ENCODE measurements at places on chromosomes 4 and X.

- no peak for DNase-seq
Measured at GRCh38 chrX:40866893-40867292, 131.6 kb upstream of the MED14 start.

DNA sequence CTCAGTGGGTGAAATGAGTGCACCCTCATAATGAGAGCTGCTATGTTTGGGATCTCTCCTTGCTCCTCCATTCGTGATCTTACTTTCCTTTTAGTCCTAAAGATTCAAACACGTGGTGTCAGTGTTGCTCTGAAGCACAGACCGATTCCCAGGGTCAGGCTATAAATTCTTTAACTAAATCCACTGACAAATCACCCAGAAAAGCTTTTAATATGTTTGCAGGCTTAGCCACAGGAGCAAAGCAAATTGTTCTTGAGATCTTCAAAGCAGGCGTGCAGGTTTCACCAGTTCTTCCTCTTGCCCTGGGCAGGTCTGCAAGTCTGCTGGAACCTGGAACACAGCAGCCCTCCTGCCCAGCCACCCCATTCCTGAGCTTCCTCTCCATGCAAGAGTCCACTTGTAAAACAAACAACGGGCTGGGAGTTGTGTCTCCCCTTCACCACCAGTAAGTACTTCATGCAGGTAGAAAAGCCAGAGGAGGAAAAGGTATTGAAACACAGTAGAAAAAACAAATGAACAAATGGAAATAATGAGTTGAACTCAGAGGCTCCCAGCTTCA lies 70.1 kb upstream of the ENPP6 start:
- DNase-seq = no peak

DNA sequence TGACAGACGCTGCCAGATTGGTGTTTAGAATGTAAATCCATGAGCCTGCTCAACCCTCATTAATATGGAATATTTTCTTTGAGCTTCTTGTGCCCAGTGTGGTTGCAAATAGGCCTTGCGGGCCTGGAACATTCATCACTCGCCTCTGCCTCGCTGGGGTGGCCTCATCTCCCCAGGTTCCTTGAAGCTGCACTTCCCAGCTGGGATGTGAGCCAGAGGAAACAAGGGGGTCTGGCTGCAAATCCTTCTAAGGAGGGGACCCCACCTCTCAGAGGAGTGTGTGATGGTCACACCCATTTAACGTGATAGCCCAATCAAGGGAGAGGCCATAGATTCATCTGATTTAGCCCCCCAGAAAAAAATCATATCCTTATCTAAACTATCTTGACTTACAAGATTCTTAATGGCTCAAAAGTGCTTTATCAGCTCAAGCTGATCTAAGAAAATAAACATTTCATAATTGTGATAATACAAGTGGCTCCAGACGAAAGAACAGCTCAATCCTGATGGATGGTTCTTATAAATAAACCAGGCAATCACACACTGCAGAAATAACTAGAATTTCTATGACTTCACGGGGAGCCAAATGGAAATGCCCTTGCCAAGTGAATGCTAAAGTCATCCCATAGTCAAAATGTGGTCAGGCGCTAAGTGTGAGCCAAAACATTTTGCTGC lies 189.9 kb downstream of the PTTG2 start:
- no peak for DNase-seq

GRCh38 chr4:26779674-26780073 lies 81.0 kb upstream of the STIM2 start:
- no peak for DNase-seq

DNA sequence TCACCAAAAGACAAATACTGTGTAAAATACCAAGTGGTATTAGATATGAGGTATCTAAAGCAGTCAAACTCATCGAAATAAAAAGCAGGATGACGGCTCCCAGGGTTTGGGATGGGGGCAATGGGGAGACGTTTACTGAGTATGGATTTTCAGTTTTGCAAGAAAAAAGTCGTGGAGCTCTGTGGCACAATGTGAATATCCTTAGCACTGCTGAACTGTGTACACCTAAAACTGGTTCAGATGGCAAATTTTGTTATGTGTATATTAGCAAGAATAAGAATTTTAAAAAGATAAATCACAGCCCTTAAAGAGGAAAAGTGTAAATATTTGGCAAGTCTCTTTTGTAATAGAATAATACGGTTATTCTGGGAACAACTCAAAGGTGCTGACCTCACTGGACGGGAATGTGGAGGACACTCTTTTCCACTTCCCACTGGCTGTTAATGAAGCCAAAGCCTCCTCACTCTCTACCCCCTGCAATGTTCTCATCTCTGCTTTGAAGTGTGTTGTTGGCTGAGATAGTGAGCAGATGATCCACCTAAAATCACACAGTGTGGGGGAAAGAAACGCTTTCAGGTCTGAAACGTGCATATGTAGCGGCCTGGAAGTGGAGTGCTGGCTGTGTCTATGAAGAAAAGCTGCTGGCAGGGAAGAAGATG lies 49.2 kb downstream of the SEL1L3 start:
- no peak for DNase-seq

DNA sequence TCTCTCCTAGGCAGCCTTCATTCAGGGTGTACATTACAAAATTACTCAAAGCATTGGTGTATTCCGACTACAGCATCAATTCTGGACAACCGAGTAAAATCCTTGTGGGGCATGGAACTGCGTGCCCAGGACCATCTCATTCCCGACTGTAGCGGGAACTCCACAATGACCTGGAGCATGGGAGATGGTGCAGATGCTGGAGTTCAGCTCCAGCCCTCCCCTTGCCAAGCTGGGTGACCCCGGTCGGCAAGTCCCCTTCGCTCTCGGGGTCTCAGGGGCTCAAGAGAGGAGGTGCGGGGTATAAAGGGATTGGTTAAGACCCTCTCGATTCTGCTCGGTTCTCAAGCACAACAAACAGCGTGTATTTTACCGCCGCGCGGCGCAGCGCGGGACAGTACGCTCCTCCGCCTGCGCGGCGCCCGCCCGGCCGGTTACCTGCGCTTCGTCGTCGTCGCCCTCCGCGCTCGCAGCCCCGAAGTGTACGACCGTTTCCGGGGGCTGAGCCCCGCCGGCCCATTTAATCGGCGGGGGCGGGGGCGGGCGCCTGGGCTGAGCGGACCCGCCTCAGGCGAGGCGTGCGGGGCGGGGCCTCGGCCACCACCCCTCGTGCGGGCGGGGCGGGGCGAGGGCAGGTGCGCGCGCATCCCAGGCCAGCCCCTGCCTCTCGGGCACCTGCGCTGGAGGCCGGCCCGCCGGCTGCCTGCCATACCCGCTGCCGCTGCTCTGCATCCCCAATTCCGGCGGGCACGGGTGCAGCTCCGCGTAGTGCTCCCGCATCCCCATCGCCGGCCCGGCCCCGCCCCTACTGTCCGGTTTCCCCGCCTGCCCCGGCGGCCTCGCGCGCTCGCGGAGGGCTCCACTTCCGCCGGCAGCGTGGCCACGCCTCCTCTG lies at the start of gene G6PD:
Gene G6PD (minus strand): TSS at position 493 of the 891 bp plus-strand sequence. CDS start 691 bp downstream, outside the sequence.
- peak; percentile 79 for DNase-seq

GRCh38 chr4:19961091-19961490 lies 290.6 kb upstream of the SLIT2 start:
- no peak for DNase-seq

- no peak for DNase-seq
Measured at GRCh38 chr4:184991860-184992259, 26.4 kb upstream of the HELT start.

- DNase-seq = no peak
Measured at GRCh38 chr4:189202182-189202868, 738.3 kb upstream of the FRG1 start.

- no peak for DNase-seq
Measured at GRCh38 chrX:96924581-96924980, 40.9 kb downstream of the RPA4 start.

DNA sequence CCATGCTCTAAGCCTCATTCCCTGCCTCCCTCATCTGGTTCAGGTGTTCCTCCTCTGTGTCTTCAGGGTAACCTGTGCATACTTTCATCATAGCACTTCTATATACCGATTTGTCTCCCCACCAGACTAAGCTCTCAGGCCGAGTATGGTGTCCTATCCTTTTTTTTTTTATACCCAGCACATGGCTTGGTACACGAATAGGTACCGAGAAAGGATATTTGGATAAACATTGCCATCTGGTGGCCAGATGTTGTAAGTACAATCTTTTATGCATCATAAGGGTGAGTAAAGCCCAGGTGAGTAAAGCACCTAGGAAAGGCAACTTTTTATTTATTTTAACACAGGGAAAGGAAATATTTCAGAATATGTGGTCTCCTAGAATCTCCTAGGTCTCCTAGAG lies 68.4 kb downstream of the MID2 start:
- no peak for DNase-seq

DNA sequence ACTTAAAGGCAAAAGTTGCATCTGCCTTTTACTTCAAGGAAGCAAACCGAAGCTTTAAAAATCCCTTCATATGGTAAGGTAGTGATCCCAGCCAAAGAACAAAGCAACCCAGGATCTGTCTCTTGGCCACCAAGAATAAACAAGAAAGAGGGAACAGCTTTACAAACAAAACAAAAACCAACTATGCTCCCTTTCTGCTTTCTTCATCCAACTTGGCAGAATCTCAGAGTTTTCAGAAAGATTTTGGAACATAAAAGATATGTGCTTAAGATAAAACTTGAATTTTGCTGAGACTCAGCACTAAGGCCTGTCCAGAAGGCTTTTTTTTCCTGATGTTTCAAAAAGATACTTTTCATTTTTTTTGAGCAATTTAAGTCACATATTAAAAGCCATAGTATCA lies 94.0 kb downstream of the COL4A6 start:
- DNase-seq = no peak

DNA sequence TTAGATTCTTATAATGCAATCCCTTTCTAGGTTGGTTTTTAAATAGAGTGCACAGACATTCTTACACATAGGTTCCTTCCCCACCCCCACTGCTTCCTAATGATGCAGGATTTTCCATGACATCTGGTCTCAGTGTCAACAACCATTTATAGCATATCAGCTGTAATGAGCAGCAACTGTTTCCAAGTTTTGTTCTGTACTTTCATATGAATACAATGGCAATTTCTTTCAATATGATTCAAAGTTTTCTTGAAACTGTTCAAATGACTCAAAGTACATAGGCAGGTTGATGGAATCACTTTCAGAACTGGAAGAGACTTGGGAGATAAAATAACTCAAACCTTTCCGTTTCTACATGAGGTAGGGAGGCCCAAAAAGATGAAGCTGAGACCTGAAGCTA lies 220.7 kb downstream of the CAMK2D start:
- DNase-seq = no peak

- no peak for DNase-seq
Measured at GRCh38 chr4:131638781-131639180, 1510.3 kb upstream of the PCDH10 start.

GRCh38 chr4:172142281-172142741 lies 329.1 kb downstream of the GALNTL6 start:
- no peak for DNase-seq

DNA sequence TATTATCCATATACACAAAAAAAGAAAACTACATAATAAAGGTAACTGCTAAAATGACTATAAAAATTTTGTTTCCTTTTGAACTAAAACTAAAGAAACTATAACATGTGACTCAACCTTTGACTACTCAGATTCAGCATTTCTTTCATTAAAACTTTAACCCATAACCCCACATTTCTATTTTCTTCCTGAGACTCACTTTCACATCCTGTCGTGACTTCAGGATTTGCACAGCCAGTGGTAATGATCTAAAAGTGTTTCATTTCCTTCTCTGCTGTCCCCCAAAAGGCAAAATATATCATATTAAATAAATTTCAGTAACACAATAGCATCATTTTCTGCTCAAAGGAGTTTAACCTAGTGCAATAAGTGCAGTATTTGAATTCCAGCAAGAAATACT lies 1022.4 kb upstream of the DIAPH2 start:
- DNase-seq = no peak

DNA sequence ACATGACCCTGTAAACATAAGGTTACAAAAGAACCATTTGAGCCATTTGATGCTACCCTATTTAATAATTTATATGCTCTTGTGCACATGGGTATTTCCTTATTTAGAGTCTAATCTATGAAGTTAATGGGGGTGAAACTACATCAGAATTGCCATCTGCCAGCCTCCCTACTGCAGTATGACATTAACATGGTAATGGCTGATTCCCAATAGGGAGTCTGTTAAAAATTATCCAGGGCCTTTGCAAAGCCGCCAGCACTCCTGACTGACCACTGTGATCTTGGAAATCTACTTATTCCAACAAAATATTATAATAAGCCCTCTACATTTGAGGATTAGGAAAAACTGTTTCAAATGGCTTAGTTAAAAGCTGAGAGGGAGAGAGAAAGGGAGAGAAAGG lies 153.7 kb downstream of the CLCN4 start:
- DNase-seq = no peak

DNA sequence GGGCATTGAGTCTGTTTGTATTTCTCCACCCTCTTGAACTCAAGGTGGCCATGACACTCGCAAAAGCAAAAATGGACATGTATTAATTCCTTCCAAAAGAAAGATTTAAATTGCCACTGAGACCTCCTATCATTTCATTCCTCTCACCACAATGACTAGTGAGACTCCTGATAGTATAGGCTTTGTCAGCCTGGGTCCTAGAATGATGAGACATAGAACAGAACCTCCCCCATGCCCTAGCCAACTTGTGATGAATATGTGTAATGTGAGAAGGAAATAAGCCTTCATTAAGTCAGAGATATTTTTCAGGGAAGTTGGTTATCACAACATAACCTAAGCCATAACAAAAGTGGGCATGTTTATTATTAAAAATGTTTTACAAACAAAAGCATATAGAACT lies 62.5 kb downstream of the ASB9 start:
- no peak for DNase-seq

DNA sequence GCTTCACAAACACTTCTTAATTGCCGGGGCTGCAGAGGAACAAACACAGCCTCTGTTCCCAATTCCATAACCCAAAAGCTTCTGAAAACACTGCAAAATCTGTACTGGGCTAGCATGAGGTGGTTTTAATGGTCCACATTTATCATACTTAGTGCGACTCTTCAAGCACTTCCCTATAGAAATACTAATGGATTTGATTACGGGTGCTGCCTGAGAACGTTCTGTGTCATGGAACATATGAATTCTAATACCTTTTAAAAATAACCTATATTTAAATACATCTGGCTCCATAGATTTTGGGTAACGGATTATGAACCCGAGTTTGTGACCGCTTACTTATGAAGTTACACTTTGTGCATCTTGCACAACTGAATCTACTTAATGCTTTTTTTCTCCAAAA lies 35.4 kb upstream of the STS start:
- no peak for DNase-seq

- no peak for DNase-seq
Measured at GRCh38 chr4:167688660-167689142, 403.6 kb upstream of the ANXA10 start.

- no peak for DNase-seq
Measured at GRCh38 chrX:44290718-44291117, 52.8 kb downstream of the EFHC2 start.

GRCh38 chr4:8160233-8160560 lies 1.6 kb upstream of the ABLIM2 start:
- DNase-seq = no peak

Measured in activated effector memory CD4-positive, alpha-beta T cell treated with Interleukin-2 at 50 U/mL for 16 hours (primary cell).